ENCODE measurements at places on chromosomes 7 and 10. TPM values are rescaled to one million over a fixed set of nuclear protein-coding genes. Genes with fewer than 3 reads are reported as not detected.

DNA sequence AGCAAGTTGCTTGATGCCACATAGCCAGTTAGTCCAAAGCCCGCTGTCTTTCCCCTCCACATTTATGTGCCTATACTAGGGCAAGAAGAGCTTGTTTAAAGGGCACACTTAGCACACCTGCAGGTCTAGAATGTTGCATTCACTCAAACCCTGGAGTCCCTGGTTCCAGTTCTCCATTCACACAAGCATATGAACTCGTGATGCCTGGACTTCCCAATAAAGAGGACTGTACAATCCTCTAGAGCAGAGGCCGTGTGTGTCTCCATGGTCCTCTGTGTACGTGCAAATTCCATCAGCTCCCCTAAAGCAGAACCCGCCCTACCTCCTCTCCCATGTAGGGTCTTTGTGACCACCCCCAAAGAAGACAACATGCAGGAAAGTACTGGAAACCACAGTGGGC, 3.0 kb upstream of the SH3PXD2A start:
- DNase-seq: no peak
- no peaks in the 10 kb centered on the region for H3K36me3 ChIP-seq

GRCh38 chr10:10623958-10624566, 393.6 kb upstream of the CELF2 start:
- no peaks in the 10 kb centered on the region for H3K4me1 ChIP-seq
- no peak overlapping the region for H3K4me3 ChIP-seq
- no peak overlapping the region for H3K27ac ChIP-seq
- no peaks in the 10 kb centered on the region for H3K27me3 ChIP-seq
- no peaks in the 10 kb centered on the region for H3K36me3 ChIP-seq

- H3K4me1 ChIP-seq: no peaks in the 10 kb centered on the region
- H3K27me3 ChIP-seq: no peaks in the 10 kb centered on the region
- no peak for DNase-seq
- H3K4me3 ChIP-seq: no peak overlapping the region
Observed at GRCh38 chr10:132616170-132616995, 78.8 kb downstream of the INPP5A start.

GRCh38 chr7:117949232-117949631, 76.0 kb upstream of the CTTNBP2 start:
- no peak overlapping the region for H3K4me3 ChIP-seq
- no peaks in the 10 kb centered on the region for H3K36me3 ChIP-seq
- no peak for DNase-seq
- H3K27me3 ChIP-seq: no peaks in the 10 kb centered on the region
- H3K4me1 ChIP-seq: no peaks in the 10 kb centered on the region
- H3K27ac ChIP-seq: no peak overlapping the region

The NT5C3A gene
- total RNA-seq: 15.6 TPM
